HepG2 (cell line): ENCODE measurements at places on chromosomes 5 and 9. TPM values are rescaled to one million over a fixed set of nuclear protein-coding genes. Genes with fewer than 3 reads are reported as not detected.

TYRP1 gene
- polyA plus RNA-seq = 0.04 TPM in 1 of 2 replicates, not detected in the other

PFN3 gene
- polyA plus RNA-seq = not detected in 2 replicates

NR3C1 gene
- 8.9 and 10.0 TPM in 2 replicates for polyA plus RNA-seq

NADK2 gene
- 13.9 and 14.6 TPM in 2 replicates for polyA plus RNA-seq

PCDHB6 gene
- 0.01 TPM in 1 of 2 replicates, not detected in the other for polyA plus RNA-seq

SRP19 gene
- 35.1 and 46.9 TPM in 2 replicates for polyA plus RNA-seq

SEMA5A gene
- polyA plus RNA-seq = 0.01 TPM in 2 replicates

MAMDC4 gene
- polyA plus RNA-seq = 6.8 and 7.9 TPM in 2 replicates

EMB gene
- 0.01 TPM in 2 replicates for polyA plus RNA-seq

PGM5 gene
- polyA plus RNA-seq = 0.01 TPM in 1 of 2 replicates, not detected in the other

OBP2B gene
- polyA plus RNA-seq = not detected in 2 replicates

ADGRV1 gene
- 3.9 and 5.9 TPM in 2 replicates for polyA plus RNA-seq

ITGA2 gene
- polyA plus RNA-seq = 49.3 and 58.3 TPM in 2 replicates

PPIC gene
- polyA plus RNA-seq = 5.1 and 6.2 TPM in 2 replicates

CDH9 gene
- polyA plus RNA-seq = 0.03 and 0.21 TPM in 2 replicates

PTGES gene
- not detected in 2 replicates for polyA plus RNA-seq

GLRA1 gene
- polyA plus RNA-seq = not detected in 2 replicates

DNA sequence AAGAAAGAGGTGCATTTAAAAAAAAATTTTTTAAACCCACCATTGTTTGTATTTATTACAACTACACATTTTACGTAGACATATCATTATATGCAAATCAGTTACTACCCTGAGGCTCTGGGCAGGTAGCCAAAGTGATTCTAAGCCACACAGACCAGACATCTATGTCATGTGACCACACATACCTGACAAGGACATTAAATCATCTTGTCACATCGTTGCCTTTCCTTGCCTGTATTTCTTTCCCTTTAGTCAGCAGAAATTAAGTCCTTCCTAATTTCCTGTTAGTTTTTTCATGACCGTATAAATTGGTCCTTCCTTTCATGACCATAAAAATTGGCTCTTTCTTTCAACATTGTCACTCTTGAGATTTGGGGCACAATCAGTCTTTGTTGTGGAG lies 134.2 kb upstream of the MARCHF11 start:
- DNase-seq = no peak

DNA sequence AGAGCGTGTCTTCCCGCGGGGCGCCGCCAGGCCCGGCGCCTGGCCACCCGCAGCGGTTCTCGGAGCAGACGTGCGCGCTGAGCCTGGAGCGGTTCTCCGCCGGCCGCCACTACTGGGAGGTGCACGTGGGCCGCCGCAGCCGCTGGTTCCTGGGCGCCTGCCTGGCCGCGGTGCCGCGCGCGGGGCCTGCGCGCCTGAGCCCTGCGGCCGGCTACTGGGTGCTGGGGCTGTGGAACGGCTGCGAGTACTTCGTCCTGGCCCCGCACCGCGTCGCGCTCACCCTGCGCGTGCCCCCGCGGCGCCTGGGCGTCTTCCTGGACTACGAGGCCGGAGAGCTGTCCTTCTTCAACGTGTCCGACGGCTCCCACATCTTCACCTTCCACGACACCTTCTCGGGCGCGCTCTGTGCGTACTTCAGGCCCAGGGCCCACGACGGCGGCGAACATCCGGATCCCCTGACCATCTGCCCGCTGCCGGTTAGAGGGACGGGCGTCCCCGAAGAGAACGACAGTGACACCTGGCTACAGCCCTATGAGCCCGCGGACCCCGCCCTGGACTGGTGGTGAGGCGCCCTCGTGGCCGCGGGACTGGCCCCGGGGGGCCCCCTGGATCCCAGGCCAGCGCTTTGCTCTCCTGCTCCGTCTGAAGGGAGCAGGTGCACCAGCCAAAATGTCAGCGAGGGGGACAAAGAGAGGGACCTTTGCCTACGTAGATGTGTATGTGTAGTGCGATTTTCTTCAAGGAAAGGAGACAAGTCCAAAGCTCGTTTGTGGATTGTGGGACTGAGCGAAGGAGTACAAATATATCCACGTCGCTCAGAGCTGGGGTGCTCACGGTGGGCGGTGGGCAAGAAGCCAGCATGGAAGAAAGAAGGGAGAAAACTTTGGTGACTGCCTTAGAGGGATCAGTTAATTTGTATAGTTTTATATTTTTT lies 19.5 kb downstream of the BTNL9 start:
- no peak for DNase-seq

DNA sequence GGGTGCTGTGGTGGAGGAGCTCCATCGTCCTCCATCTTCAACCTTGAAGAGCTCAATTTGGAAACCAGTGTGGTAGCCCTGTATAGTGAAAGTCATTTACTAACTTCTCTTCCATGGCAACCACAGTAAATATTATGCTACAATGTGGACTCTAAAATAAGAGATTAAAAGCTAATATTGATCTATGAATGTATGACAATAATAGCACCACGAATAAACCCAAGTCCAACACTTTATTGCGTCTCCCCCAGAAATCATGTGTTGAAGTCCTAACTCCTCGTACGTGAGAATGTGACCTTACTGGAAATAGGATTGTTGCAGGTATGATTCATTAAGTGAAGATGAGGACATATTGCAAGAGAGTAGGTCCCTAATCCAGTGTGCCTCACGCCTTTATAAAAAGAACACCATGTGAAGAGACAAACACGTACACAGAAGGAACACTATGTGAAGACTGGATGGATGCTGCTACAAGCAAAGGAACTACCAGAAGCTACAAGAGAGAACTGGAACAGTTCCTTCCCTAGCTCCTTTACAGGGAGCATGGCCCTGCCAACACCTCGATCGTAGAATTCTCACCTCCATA lies 276.2 kb downstream of the PDE4D start:
- DNase-seq = no peak

- peak; percentile 25 for DNase-seq
Measured at GRCh38 chr5:132094393-132095076, 20.9 kb downstream of the CSF2 start.

GRCh38 chr9:116451500-116452115 lies 235.5 kb upstream of the TRIM32 start:
- no peak for DNase-seq

DNA sequence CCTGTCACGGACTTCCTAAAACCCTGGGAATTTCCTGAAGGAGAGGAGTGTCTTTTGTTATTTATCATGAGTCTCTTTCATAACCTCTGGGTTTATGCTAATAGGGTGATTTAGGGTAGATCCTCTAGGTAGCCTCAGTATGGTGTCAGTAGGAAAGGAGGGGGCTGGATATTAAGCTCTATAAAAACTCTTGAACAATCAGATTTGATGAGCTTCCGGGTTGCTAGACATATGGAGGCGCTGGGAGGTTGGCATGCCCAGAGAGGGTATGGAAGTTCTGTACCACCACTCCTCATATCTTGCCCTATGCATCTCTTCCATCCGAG lies 15.6 kb upstream of the PTBP3 start:
- DNase-seq = no peak

DNA sequence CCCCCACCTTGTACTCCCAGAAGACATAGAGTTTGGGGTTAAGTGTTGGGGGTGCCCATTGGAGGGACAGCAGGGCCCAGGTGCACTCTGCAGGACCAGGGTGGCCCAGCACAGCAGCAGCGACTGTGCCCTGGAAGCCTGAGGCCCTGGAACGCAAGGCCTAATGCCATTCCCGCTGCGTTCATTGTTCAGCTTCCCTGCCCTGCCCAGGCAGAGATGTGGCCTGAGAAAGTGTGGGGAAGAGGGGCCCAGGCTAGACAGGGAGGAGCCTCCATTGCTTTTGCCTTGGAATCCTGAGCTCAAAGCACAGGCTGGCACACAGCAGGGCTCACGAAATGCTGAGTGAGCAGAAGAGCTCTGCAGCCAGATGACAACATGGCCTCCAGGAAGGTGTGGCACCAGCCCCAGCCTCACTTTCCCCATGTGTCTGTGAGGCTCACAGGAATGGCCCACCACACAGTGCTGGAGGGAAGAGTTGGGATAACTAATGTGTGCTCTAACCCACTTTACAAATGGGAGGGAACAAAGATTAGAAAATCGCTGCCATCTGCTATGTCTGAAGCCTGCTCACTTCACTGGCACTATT lies 19.4 kb downstream of the S1PR3 start:
- DNase-seq = no peak

DNA sequence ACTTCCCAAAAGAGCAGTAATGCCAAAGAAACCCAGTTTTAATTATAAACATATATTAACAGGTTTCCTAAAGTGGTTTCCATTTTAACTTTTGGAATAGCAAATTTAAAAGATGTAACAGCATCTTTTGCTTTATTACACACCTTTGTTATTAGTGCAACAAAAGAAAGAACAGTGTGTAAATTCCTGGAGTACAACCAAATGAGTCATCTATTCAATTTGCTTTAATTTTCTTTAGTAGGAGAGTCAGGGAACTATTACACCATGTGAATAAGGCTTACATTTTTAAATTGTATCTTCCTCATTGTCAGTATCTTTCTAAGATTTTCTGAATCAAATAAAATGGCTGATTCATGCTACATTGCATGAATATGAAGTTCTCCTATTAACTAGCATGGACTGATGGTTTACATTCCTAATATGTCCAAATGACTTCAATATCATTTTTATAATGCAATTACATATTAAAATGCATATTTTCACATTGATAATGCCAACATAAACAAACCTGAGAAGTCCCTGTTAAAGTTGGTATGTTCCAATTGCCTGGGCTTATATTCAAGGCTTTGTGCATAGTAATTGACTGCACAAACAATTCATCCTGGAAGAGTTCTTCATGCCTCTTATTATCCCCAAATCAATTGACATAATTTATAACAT lies 22.5 kb downstream of the EDIL3 start:
- DNase-seq = no peak

- DNase-seq = no peak
Measured at GRCh38 chr9:112605518-112605917, 112.4 kb downstream of the INIP start.

- DNase-seq = no peak
Measured at GRCh38 chr5:98794414-98795080, 21.1 kb downstream of the RGMB start.

GRCh38 chr5:142576804-142577203 lies 109.1 kb downstream of the FGF1 start:
- DNase-seq = no peak

DNA sequence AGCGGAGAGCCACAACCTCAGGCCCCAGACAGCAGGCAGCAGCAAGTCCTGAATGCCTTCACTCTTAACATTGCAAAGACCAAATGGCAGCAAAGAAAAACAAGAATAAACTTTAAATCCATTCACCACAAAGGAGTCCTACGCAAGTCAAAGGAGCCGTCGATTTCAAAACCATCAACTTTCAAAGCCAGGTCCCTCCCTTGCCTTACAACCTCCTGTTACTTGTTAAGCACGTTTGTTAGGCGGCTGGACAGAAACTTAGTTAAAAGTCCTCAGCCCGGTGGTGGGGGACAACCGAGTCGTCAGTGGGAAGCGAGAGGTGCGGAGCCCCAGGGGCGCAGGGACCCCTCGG lies 938 bp downstream of the LPAR1 start:
- DNase-seq = no peak

GRCh38 chr5:158079097-158079496 lies 220.2 kb upstream of the CLINT1 start:
- DNase-seq = no peak

- DNase-seq = no peak
Measured at GRCh38 chr5:142926549-142926948, 156.4 kb downstream of the ARHGAP26 start.

- DNase-seq = no peak
Measured at GRCh38 chr5:73814233-73814846, 188.3 kb downstream of the ARHGEF28 start.

- DNase-seq = no peak
Measured at GRCh38 chr5:41334758-41335157, 121.4 kb upstream of the C6 start.

GRCh38 chr5:38878391-38879077 lies 32.7 kb downstream of the OSMR start:
- no peak for DNase-seq

GRCh38 chr5:59107692-59108091 lies 524.8 kb downstream of the RAB3C start:
- no peak for DNase-seq

DNA sequence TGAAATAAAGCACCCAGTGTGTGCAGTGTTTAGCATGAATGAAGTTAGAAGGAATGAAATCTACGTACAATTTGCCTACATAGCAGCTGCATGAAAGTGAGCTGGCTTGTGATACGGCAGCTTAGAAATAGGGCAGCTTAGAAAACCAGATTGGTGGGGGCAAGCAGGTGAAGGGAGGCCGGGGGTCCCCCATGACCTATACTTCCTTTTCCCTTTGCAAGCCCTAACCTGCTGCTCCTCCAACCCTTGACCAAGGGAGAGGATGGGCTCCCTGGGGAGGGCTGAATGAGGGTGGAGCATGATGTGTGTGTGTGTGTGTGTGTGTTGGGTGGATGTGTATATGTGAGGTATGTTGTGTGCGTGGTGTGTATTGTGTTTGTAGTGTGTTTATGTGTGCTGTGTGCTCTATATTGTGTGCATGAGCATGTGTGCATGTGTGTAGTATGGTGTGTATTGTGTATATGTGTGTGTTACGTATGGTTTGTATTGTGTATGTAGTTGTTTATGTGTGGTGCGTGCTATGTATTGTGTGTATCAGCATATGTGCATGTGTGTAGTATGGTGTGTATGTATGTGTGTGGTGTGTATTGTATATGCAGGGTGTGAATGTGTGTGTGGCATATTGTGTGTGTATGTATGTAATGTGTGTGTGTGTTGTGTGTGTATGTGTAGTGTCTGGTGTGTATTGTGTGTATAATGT lies 72.1 kb downstream of the TENT4A start:
- DNase-seq = no peak
